ENCODE measurements at places on chromosomes 12 and 14.

DNA sequence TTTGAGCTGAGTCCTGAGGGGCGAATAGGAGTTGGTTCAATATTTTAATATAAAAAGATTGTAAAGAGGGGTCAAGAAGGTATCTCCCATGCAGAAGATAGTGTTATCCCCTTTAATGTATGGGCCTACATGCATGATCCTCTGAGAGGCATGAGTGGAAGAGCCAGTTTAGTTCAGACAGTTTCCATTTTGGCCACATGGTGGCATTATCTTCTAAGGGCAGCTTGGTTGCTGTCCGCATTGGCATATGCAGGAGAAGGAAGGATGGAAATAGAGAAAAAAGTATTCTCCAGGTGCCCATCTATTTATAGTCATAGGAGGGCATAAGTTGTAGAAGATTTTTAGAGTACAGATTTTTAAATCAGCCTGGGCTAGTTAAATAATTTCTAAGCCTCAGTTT lies 5.4 kb downstream of the SAMD4A start:
- DNase-seq, result no peak

- no peak for DNase-seq
Observed at GRCh38 chr14:27566843-27567382, 969.1 kb upstream of the NOVA1 start.

DNA sequence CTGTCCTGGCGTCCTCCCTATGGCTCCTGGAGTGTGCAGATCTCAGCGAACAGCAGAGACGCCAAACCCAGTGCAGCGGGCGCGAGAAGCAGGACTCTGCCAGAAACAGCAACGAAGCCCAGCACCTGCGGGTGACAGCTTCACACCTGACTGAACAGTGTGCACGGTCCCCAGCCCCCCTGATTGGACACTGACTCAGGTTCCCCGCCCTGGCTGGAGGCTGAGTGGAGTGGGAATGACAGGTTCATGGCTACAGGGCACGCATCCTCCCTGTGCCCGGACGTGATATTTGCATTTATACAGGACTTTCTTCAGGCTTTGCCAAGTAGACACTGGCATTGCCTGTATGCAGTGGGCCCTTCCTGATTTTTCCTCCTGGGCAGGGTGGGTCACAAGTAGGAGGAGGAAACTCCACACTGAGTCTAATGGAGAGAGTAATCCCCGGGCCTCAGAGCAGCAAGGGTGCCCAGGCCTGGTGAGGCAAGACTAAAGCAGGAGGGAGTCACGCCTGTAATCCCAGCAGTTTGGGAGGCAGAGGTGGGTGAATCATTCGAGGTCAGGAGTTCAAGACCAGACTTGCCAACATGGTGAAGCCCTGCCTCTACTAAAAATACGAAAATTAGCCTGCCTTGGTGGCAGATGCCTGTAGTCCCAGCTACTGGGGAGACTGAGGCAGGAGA lies 71.6 kb downstream of the ASCL4 start:
- DNase-seq, result no peak

DNA sequence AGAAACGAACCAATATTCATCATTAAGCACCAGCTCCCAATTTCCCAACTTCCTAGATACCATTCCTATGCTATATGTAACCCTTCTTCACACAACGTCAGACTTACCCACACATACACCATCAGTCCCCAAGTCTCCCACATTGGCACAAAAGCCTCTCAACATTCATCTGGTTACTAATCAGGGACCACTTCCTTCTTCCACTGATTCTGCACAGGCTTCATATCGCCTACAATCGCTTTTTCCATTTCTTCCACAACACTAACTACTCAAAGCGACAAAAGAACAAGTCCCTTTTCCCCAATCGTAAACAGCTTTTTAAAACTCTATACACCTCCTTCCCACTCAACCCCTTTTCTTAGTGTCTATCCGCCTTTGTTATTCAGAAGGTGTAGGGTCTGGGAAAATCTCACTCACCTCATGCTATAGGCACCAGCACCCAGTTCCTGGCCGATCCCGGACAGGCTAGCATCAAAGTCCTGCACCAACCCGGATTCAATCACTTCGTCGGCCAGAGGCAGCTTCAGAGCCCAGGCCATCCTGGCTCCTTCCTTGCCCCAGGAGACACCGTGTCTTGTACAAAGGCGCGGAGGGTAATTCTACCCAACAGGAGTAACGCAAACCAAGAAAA lies 936 bp downstream of the TFCP2 start:
- no peak for DNase-seq

- no peak for DNase-seq
Observed at GRCh38 chr12:64946132-64946829, 121.8 kb downstream of the TBC1D30 start.

GRCh38 chr12:67068761-67069450 lies 200.3 kb upstream of the CAND1 start:
- no peak for DNase-seq

- no peak for DNase-seq
Observed at GRCh38 chr14:94547151-94547680, 14.0 kb upstream of the SERPINA4 start.

- DNase-seq, result no peak
Observed at GRCh38 chr12:75564398-75564797, 53.0 kb upstream of the KRR1 start.

DNA sequence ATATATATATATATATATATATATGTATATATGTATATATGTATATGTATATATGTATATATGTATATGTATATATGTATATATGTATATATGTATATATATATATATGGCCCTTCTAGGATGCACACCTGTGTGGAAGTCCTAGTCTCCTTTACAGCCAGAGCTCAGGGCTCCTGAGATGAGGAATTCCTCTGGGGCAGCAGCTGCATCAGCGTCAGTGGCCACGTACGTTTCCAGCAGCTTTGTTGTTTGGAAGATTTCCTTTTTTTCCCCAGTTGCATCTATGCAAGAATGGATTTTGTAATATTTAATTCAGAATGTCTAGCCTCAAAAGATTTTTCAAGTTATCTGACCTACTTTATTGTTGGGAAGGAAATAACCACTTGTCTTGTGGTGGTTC lies 68.6 kb downstream of the TNFAIP2 start:
- no peak for DNase-seq

- DNase-seq, result no peak
Observed at GRCh38 chr12:120117961-120118320, 1.4 kb upstream of the RAB35 start.
